ENCODE measurements at places on chromosomes 2 and 18.

DNA sequence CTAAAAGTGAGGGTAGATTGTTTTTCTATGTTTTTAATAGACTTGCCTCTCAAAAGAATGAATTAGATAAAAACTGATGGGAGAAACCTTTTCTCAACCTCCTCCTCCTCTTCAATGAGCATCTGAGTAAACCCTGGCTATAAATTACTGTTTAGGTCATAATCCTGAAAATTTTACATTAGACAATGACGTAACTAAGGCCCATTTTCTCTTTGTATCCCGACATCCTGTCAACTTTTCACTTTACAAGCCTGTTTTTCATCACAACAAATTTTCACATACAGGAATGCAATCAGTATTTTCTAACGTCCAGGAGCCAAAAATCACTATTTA lies 1.3 kb downstream of the SPIRE1 start:
- no peak for DNase-seq

- DNase-seq, result no peak
These were observed 3.5 kb upstream of the BCL2 start for GRCh38 chr18:63322908-63323634.

DNA sequence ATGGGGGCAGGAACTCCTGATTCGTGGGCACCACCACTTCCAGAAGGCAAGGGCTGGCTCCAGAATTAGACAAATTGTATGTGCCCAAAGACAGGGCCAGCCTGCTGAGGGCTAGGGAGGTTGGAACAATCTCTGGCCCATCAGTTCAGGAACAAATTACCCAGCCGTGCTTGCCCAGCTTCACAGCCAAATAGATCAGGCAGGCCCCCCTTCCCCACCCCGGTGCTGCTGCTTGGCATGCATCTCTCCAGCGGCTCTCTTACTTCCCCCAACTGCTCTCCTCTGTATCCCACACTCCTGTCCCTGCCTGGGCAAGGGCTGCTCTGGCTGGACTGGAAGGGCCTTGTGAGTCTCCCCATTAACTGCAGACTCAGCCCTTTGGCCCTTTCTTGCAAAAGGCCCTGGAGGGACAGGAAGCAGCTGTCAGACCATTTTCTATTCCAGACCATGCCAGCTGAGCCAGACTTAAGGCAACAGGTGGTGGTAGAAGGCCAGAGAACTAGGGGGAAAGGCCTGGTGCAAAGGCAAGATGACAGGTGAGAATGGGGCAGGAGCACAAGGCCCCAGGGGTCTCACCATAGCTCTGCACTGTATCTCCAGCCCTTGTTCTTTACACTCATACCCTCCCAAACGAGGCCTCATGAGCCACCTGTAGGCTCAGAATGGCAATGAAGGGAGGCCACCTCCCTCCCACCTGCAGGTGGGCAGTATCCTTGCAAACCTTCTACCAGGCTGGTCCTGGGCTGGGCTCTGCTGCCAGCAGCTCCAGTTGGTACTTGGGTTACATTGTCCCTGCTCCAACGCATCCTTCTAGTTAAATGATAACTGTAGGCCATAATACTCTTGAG lies 30.7 kb upstream of the ACAA2 start:
- no peak for DNase-seq

DNA sequence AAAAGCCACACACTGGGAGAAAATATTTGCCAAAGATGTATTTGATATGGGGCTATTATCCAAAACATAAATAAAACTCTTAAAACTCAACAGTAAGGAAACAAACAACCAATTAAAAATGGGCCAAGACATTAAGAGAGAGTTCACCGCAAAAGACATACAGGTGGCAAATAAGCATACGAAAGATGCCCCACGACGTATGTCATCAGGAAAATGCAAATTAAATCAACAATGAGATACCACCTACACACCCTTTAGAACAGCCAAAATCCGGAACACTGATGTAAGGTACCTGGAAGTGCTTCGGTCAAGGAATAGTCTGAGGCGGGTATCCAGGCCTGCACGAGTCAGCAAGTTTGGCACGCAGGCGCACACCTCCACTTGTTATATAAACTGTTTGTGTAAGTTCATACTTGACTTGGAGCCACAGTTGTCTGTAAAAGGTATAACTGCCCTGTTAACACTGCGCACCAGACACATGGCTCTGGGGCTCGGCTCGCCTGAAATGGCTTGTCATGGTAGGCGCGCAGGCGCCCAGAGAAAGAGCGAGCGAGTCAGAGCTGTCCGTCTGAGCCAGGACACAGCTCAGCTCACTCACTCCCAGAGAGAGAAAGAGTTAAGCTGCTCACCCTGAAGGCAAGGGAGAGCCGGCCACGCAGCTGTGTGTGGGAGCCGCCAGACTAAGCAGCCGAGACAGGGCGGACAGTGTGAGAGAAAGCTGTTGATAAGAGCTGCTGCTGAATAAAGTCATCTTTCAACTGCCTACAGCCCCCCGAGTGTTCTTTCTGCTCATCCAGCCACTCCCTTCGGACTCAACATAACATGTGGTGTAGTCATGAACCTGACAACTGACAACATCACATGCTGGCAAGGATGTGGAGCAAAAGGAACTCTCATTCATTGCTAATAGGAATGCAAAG lies 87.3 kb downstream of the HNRNPLL start:
- DNase-seq, result no peak

DNA sequence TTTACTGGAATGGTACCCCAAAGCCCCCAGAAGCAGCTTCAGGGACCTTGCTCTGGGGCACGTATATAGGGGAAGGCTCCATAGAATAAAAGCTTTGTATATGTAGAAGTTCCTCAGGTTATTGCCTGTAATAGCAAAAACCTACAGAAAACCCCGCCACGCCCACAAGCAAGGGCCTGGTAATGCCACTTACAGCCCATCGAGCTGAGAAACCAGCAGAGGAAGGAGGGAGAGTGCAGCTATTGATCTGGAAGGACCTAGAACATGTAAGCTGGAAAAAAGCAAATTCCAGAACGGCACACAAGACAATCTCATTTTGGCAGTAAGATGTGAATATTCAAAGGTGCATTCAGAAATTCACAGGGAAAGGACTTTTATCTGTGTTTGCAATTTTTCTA lies 15.8 kb downstream of the HS1BP3 start:
- DNase-seq, result no peak

DNA sequence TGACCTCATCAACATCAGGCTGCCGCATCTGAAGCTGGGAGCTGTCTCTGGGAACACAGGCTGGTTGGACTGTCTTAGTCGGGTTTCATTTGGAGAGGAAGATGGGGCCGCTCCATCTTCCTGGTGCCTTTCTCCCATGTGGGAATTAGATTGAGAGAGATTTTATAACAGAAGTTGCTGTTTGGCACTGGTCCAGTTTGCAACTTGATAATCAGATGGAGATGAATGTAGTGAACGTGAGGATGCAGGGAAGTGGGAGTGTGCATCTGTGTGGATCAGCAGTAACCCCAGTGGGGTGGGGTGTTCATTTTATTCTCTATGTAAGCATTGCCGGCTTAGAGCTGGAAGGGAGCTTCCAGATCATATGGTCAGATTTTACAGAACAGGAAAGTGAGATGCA lies 250.9 kb downstream of the DCDC2C start:
- DNase-seq, result no peak

- no peak for DNase-seq
These were observed 215.2 kb downstream of the TGIF1 start for GRCh38 chr18:3665204-3665603.

DNA sequence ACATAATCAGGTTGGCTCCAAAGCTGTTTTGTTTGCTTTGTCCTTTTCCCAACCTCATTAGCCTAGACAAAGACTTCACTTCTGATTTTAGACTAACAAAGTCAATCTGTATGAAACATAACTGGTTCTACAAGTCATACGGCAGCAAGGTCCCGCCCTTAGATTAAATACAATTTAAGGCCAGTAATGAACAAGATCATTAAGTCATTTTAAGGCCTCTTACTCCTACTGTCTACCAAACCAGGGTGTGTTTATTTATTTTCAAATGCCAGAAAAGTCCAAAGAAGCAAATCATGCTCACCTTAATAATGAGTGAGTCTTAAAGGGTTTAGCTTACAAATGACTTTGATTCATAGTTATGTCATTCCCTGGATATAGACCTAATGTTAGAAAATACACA lies 148.4 kb upstream of the ACVR2A start:
- no peak for DNase-seq

DNA sequence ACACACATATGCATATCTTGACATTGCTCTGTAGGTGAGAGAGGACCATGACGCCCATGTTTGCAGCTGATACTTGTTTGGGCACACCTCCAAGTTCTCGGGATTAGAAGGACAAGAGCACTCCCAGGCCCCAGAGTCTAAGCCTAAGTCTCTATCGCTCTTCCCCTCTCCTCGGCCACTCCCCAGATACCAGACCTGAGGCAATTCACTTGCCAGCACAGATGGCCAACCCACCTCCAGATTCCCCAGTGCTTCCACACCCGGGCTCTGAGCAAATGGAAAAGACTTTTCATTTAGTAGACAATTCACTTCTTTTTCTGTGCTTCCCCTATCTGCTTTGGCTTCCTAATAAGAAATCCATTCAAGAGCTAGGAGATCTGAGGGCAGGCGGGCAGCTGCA lies 32.9 kb downstream of the EHD3 start:
- DNase-seq, result no peak

DNA sequence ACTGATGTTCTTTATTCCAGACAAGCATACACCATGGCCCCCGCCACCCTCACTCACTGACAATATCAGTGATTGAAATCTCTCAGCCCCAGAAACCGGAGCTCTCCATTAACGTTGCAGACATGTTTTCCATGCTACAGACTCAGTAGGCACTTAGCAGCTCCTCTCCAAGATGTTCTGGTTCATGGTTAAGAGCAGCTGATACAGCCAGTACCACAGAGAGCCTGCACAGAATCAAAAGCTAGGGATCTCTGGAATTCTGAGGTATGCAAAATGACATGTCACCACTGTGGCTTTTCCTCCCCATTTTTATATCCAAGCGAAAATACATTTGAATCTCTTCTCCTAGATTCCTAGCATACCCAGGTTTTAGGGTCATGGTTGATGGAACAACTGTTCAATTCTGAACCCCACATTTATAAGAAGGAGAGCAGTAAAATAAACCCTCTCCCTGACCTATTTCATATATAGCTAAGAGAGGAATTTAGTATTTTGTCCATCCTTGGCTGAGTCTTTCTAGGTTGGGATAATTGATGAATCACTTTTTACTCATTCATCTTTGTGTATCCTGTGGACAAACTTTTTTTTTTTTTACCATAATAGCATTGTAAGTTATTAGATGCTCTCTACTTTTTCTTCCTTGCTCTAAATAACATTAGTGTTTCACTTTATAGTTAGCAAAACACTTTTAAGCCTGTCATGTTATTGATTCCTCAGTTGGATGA lies 488.4 kb upstream of the PIK3C3 start:
- no peak for DNase-seq

DNA sequence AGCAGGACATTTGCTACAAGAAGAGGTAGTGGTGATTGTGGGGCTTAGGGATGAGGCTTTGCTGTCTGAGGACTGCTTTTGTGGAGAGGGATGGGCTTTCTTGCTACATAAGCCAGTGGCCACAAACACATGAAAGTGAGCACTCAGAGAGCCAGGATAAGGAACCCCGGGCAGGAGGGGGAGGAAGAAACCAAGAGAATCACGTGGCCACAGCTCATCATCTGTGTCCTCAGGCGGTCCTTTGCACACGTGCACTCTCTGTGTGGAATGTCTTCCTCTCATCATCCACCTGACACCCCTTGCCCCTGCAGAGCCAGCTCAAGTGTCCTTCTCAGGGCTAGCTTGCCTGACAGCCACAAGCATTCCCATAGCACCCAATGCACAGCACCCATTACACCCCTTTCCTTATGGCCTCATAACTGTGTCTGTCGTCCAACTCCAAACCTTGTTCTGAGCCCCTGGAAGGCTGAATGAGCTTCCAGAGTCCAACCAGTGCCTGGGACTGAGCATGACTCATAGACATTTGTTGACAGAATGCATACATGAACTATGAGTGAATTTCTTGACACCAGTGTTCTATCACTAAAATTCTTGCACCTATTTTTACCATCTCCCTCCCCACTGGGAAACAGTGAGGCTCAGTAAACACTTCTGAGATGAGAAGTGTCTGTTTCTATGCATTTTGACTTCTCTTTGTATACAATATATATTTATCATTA lies 398.3 kb downstream of the ALK start:
- DNase-seq, result no peak

DNA sequence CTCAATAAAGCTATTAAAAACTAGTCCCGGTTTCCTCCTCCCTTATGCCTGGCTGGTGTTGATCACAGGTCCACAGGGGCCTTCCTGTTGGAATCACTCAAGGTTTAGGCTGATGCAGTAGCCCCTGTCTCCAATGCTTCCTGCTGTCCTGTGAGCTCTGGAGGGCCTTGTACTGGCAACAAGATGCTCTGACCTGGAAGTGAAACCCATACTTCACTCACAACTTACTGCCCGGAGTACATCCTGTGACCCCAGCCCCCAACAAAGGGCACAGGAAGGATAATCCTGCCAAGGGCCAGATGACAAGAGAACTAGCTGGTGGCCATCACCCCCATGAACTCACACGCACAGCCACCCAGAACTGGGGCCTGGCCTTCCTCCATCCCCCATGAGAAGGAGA lies 50.3 kb downstream of the ZBTB7C start:
- DNase-seq, result no peak

- DNase-seq, result peak; percentile 71
These were observed 35.4 kb downstream of the B4GALT6 start for GRCh38 chr18:31648966-31649429.

DNA sequence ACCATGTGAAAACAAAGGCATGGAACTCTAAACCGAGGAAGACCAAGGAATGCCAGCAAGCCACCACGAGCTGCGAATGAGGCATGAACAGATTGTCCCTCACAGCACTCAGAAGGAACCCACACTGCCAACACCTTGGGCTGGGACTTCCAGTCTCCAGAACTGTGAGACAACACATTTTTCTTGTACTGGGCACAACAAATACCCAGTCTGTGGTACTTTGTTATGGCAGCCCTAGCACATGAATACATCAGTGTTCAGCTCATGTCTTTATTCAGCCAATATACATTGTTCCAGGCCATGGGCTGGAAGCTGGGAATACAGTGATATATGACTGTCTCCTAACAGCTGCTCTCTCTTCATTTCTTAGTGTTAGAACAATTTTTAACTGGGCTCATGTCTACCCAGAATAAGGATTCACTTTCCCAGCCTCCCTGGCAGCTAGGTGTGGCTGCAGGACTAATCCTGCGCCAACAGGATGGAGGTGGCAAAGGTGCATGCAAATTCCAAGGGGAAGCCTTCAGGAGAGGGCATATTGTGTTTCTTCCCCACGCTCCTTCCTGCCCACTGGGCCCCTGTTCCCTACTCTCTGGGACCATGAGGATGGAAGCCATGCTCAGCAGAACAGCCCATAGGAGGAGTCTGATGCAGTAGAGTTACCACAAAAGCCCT lies 59.6 kb downstream of the STPG4 start:
- DNase-seq, result no peak

GRCh38 chr2:74036450-74037195 lies 51.9 kb downstream of the TET3 start:
- DNase-seq, result no peak

- DNase-seq, result no peak
These were observed 168.7 kb upstream of the NCK2 start for GRCh38 chr2:105576050-105576439.
